ENCODE measurements at places on chromosomes 5 and 9.

- no peak for DNase-seq
These were observed 103.5 kb downstream of the GLIS3 start for GRCh38 chr9:4196376-4196775.

GRCh38 chr5:177438468-177438867, 8.1 kb upstream of the PRR7 start:
- no peak for DNase-seq

- DNase-seq, result no peak
These were observed 88.5 kb downstream of the ACER2 start for GRCh38 chr9:19497276-19497675.

DNA sequence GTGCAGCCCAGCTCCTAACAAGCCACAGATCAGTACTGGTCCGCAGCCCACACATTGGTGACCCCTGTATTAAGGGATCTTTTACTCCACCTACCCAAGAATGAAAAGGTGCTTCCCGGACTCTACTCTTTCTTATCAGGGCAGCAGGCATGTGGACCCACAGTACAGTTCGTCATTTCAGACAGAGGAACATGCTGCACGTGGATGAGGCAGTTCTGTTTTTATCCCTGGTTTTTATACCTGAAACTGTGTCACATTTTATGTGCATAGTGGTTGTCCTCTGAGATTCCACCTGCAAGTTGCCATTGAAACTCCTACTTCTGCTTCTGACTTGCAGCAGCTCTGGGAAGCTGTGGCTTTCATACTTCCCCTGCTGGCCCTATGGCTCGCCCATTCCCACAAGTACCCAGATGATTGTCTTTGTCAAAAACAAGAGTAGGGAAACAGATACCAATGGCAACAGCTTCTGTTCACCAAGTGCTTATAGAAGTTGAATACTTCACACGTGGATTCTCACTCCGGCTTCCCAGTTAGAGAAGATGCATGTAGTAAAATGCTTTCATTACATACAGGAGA, 208.0 kb downstream of the TRIO start:
- no peak for DNase-seq

GRCh38 chr5:120464627-120465435, 731 bp downstream of the PRR16 start:
- no peak for DNase-seq

GRCh38 chr5:109307951-109308350, 101.8 kb downstream of the PJA2 start:
- DNase-seq, result no peak

DNA sequence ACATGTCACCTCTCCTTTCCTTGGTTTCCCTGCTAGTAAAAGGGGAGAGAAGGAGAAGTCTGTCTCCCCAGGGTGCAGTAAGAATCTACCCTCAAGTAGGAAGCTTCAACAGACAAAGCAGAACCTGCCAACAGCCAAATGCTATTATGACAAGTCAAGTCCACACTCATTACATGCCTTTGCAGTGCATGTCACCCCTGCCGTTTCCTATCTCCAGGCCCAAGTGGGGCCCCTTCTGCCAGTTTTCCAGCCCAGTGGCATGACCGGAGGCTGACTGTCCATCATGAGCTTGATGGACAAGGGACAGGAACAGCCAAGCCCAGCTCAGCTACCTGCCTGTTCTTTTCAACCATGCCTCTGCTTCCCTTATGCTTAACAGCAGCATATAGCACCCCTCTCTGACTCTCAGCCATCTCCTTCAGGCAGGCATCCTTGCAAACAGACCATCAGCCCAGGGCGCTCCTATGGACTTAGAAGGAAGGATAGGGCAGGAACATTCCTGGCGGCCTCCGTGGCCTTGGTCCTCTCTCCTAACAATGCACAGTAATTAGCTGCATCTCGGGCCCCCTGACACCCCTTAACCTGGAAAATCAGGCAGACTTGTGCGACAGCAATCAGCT, 107.2 kb upstream of the RAD23B start:
- DNase-seq, result no peak

DNA sequence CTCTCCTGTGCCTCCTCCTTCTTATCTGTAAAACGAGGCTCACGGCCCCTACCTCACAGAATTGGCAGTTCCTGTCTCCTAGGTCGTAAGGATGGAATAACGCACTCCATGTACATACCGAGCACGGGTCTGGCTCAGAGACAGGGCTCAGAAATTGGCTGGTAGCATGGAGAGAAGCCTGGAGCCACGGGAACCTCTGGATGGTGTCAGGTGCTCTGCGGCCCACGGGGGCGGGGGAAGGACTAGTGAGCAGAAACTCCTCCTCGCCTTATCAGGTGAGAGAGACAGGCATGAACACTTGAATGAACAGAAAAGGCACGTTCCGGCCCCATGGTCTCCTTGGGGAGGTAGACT, 15.4 kb upstream of the C5orf47 start:
- no peak for DNase-seq

All from SIG-M5 (cell line).